ENCODE measurements at places on chromosomes 11 and 22. TPM values are rescaled to one million over a fixed set of nuclear protein-coding genes. Genes with fewer than 3 reads are reported as not detected.

The CLCF1 gene
- total RNA-seq: 5.6 TPM

The PGAP2 gene
- 10.6 TPM for total RNA-seq

The KCNC1 gene
- total RNA-seq: not detected

The GGTLC2 gene
- not detected for total RNA-seq

The ASPHD2 gene
- 1.3 TPM for total RNA-seq

DNA sequence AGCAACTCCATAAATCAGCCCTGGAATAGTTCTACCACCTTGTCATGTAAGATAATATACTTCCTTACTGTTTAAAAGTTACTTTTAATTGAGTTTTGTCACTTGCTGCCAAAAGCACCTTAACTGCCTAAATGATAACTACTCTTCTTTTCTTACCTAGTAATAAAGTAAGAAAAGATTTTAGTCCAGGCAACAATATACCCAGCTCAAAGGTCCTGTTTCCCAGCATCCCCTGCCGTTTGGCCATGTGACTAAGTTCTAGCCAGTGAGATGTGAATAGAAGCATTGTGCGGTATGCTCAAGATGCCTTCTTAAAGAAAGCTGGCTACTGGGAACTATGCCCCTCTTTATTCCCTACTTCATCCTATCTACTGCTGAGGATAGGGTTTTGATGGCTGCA lies 39.4 kb upstream of the CCDC34 start:
- H3K36me3 ChIP-seq: no peaks in the 10 kb centered on the region
- H3K4me1 ChIP-seq: no peaks in the 10 kb centered on the region
- no peak overlapping the region for H3K4me3 ChIP-seq
- H3K27me3 ChIP-seq: no peaks in the 10 kb centered on the region

- H3K27ac ChIP-seq: peak overlapping the region; percentile 65
- no peak overlapping the region for H3K4me3 ChIP-seq
- H3K27me3 ChIP-seq: no peaks in the 10 kb centered on the region
- DNase-seq: peak; percentile 49
- H3K36me3 ChIP-seq: no peaks in the 10 kb centered on the region
- peaks cover 32% of the 10 kb centered on the region for H3K4me1 ChIP-seq
These were observed 44.4 kb downstream of the INSC start for GRCh38 chr11:15159085-15159484.

DNA sequence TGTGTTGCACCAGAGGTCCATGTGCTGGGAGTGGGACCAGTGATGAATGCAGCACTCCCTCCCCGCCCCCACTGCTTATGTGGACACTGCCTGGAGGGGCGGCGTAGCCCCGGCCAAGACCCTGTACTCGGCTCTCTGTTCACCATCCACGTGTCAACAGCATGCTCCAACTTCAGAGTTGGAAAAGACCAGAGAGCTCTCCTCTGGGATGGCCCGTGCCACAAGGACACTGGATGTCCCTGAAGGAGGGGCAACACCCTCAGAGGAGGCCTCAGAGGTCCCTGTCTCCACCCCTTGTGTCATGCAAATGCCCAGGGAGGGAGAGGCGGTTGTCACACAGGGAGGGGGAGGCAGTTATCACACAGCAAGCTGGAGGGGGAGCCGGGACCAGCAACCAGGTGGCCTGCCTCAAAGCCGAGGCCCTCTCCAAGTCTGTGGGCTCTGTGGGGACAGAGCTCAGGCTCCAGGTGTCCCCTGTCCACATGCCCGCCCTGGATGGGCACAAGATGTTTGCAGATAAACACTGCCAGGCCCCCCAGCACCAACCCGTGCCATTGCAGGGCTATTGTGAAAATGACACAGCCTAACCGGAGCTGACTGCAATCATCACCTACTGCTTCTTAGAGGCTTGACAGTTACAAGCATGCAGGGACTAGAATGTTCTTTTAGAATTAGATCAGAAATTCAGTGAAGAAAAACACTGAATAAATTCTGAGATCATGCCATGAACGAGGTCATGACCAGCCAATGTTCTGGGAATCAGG lies 121.1 kb downstream of the PHF21B start:
- H3K27ac ChIP-seq: no peak overlapping the region
- no peak for DNase-seq
- H3K4me3 ChIP-seq: no peak overlapping the region
- no peaks in the 10 kb centered on the region for H3K36me3 ChIP-seq
- no peaks in the 10 kb centered on the region for H3K4me1 ChIP-seq
- H3K27me3 ChIP-seq: peaks cover 2% of the 10 kb centered on the region

DNA sequence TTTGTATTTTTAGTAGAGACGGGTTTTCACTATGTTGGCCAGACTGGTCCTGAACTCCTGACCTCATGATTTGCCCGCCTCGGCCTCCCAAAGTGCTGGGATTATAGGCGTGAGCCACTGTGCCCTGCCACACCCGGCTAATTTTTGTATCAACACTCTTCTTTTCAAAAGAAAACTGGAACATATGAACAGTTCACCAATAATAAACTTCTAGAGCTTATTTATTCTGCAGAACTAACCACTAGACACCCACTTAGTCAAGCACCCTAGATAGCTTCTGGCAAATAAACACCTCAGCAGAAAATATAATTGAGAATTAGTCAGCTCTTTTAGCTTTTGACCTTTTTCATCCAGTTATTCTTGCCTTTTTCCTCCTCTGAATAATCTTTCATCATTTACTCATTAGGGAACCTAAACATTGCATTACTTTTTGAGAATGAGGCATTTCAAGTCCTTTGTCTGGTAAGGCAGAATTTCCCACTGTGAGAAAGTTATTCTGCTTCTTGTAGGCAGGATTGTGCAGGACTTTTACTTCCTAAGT lies 27.3 kb upstream of the TMEM41B start:
- H3K4me1 ChIP-seq: no peaks in the 10 kb centered on the region
- H3K4me3 ChIP-seq: no peak overlapping the region
- no peaks in the 10 kb centered on the region for H3K27me3 ChIP-seq
- no peak overlapping the region for H3K27ac ChIP-seq
- H3K36me3 ChIP-seq: no peaks in the 10 kb centered on the region

- no peak overlapping the region for H3K4me3 ChIP-seq
- H3K36me3 ChIP-seq: no peaks in the 10 kb centered on the region
- no peaks in the 10 kb centered on the region for H3K27me3 ChIP-seq
- H3K4me1 ChIP-seq: 0 out of 2 replicates have a peak, but pooled peaks cover 2% of the 10 kb centered on the region
- peak; percentile 23 for DNase-seq
- no peak overlapping the region for H3K27ac ChIP-seq
These were observed 153.2 kb downstream of the CTTN start for GRCh38 chr11:70551351-70552166.

GRCh38 chr22:44180706-44181032 lies at the start of gene PARVG:
Gene PARVG (plus strand): TSS chr22:44180925. CDS start chr22:44183330, 2,405 bp downstream.
- no peaks in the 10 kb centered on the region for H3K4me1 ChIP-seq
- no peak for DNase-seq
- no peaks in the 10 kb centered on the region for H3K36me3 ChIP-seq
- peaks cover 34% of the 10 kb centered on the region for H3K27me3 ChIP-seq

DNA sequence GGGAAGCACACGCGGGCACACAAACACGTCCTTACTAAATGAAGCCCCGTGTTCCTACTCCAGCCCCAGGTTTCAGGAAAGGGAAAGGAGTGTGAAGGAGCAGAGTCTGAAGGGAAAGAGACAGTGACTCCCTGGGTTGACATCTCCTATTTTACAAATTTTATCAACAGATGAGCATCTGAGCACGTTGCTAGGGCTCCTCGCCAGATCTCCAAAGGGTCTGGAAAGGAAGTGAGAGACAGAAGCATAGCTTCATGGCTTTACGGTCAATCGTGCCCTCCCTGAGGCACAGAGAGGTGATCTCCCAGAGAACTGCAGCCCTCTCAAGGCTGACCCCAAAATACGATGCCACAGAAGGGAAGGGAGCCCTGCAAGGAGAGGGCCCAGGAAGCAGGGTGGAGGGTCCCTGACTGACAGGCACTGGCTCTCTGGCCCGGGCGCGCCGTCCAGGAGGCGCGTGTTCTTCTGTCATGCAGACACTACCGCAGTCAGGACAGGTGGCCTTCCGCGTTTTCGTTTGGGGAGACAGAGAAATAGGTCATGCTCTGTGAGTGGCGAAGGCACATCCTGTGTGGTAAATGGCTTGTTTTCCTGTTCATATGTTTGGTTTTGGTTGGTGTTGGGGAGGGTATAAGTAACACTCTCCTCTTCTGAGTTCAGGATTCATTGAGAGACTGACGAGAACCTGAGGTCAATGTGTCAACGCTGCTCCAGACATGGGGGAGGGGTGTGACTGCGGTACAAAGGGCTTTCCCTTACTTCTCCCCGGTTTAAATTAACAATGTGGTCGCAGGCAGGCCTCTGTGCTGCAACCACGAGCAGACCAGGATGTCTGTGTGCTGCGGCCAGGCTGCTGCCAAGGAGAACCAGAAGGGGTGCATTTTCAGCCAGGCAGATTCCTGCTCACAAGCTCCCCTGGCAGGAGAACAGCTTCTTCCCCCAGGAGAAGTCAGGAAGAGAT lies 813.3 kb downstream of the OPCML start:
- no peaks in the 10 kb centered on the region for H3K36me3 ChIP-seq
- no peak overlapping the region for H3K4me3 ChIP-seq
- no peaks in the 10 kb centered on the region for H3K4me1 ChIP-seq
- H3K27ac ChIP-seq: no peak overlapping the region
- H3K27me3 ChIP-seq: no peaks in the 10 kb centered on the region

DNA sequence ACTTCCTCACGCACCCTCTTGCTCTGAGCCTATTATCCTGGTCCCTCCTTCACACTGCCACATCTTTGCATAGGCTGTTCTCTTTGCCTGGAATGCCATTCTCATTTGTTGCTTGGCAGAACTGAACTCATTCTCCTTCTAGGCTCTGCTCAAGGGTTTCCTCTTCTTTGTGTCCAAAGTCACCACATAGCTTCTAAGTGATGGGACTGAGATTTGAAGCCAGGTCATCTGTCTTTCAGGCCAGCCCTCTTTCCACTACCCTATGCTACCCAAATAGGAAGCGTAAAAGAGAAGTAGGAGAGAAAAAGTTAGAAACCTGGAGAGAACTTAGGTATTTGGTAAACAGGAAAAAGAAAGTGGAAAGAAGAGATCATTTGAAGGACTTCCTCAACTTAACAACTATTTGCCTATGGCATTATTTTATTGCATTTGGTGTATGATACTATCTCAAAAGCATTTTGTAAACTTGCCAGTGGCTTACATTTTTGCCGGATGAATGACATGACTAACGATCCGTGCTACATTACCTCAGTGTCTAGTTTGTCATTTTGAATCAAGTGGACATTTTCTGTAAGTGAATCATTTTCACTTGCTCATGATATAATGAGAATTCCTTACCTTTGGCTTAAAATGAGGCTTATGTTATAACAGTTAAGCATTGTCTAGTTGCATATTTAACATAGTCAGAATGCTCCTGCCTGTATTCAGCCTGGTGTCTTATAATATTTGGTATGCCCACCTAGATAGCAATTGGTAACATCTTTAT lies 18.5 kb downstream of the NF2 start:
- peak overlapping the region; percentile 100 for H3K27ac ChIP-seq
- peak; percentile 97 for DNase-seq
- peak overlapping the region; percentile 26 for H3K4me3 ChIP-seq
- peaks cover 40% of the 10 kb centered on the region for H3K4me1 ChIP-seq

GRCh38 chr22:23752750-23753149 lies 1.5 kb downstream of the VPREB3 start:
- H3K27me3 ChIP-seq: 0 out of 2 replicates have a peak, but pooled peaks cover 1% of the 10 kb centered on the region
- no peak overlapping the region for H3K27ac ChIP-seq
- no peak overlapping the region for H3K4me3 ChIP-seq
- H3K4me1 ChIP-seq: peaks cover 4% of the 10 kb centered on the region

Measured in IMR-90 (cell line).